C1 segment of cervical spinal cord (tissue), 14 donors: ENCODE measurements at places on chromosomes 12 and 14.

GRCh38 chr12:122872815-122873361, 23.0 kb downstream of the VPS37B start:
- no peak for DNase-seq

GRCh38 chr12:42744539-42745182, 155.1 kb upstream of the PRICKLE1 start:
- no peak for DNase-seq

DNA sequence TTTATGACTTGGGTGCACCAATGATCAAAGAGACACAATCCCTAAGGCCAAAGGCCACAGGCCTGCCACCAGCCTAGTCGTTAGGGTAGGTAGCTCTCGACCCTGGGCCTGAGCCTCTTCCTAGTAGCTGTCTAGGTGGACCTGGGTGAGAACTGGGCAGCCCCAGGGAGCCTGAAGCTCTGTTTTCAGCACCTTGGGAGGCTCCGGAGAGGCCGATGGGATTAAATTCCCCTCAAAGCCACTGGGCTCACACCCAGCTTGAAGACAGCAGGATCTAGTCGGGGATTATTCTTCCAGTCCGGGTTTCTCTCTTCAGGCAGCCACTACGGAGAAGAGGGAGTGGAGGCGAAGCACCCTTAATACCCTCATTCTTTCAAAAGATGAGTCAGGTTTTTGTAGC, 79.8 kb downstream of the TMEM260 start:
- no peak for DNase-seq

GRCh38 chr12:2853626-2854025, 3.2 kb downstream of the TEX52 start:
- DNase-seq = peak; percentile 39

GRCh38 chr14:20580242-20580641, 7.6 kb downstream of the RNASE11 start:
- DNase-seq = no peak

- DNase-seq = no peak
These were observed 16.1 kb downstream of the BIN2 start for GRCh38 chr12:51307655-51308593.

- DNase-seq = no peak
These were observed 54.8 kb downstream of the NFKBIA start for GRCh38 chr14:35349496-35350365.

DNA sequence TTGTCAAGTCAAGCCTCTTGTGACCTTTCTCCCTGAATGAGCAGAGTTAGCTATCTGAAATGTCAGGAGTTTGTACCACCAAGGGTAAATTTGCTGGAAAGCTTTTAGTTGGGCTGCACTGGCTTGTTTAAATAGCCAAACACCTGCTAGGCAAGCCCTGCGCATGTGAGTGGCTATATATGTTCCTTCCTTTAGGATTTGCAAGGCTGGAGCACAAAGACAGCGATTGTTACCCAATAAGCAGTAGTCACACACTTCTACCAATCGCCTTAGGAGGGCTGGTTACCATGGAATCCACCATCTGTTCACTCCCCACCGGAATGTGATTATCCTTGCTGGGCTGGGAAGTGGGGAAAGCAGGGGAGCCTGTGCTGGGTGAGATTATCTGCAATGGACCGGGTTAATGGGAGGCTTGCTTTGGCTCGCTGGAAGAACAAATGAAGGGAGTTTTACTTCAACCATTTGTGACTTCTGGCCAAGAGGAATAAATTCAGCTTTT, 102.5 kb downstream of the FGD4 start:
- peak; percentile 54 for DNase-seq

DNA sequence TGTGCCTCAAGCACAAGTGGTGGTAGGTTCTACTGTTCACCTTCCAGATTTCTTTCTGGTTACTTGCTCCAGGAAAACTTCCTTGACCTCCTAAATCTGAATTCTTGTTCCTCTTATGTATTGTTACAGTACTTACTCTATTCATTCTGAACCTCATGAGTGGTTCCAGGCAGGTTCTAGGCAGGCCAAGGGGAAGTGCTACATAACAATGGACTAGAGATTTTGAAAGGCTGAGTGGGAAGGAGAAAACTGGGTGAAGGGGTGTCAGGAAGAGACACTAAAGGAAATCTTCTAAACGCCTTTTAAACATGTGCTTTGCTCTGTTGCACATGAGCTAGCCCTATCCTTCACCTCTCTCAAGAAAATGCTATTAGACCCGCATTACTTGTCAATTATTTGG, 1.6 kb downstream of the YARS2 start:
- no peak for DNase-seq

GRCh38 chr12:92927055-92927435, 2.0 kb downstream of the EEA1 start:
- no peak for DNase-seq

- DNase-seq = no peak
These were observed 1.4 kb downstream of the NIN start for GRCh38 chr14:50829489-50830043.

DNA sequence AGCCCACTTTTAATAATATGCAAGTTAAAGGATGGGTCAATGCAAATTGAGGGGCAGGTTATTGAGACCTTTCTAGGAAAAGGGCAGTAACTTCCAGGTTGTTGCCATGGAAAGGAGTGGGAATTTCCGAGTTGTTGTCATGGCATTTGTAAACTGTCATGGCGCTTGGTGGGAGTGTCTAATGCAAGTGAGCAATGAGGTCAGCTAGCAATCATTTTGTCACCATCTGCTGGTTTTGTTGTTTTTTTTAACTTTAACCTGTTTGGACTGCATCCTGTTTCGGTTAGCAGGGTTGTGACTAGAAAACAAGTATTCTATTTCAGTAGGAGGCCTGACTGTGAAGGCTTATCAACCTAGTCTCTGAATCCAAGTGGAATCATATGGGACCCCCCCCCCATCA, 85.8 kb upstream of the TSPAN11 start:
- no peak for DNase-seq

GRCh38 chr14:106530423-106531107, 1004.2 kb downstream of the TMEM121 start:
- no peak for DNase-seq

GRCh38 chr14:76134231-76134630, 17.5 kb upstream of the GPATCH2L start:
- DNase-seq = no peak
